ENCODE measurements at places on chromosomes 12 and 14.

GRCh38 chr12:79938843-79939242 is 3.9 kb upstream of the PPP1R12A start:
- no peak for DNase-seq

DNA sequence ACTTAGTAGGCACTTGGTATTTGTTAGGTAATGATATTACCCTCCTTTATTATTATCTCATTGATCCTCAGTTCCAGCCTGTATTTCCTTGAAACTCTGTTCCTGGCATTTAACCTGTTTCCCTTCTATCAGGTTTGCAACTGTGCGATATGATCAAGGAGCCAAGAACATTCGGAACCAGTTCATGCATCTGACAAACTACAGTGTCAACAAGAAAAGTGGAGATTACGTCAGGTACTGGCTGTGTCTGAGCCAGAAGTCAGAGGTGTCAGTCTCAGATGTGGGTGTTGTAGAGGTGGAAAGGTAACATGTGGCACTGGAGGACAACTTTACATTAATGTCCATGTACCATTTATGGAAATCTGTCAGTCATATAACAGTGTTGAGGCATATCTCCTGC is 56.7 kb downstream of the TTLL5 start:
- no peak for DNase-seq

- no peak for DNase-seq
These were observed 680 bp downstream of the ASB8 start for GRCh38 chr12:48156652-48157017.

DNA sequence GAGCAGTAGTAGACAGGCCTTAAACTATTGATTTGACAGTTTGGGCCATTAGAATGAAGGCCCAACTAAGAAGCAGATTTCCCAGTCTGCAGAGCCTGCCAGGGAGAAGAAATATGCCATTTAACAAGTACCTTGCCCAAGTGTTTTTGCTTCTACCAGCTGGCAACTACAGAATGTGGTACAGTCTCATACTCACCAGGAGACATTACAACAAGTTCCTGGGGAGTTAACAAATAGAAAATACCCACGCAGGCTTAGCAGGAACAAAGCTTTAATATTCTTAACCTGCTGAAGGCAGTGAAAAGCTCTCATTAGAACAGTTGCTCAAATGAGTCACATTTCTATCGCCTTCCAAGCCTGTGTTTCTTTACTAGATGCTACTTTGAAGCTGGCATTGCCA is 241.0 kb downstream of the TMEM117 start:
- no peak for DNase-seq

- DNase-seq = no peak
These were observed 21.0 kb downstream of the NDUFA12 start for GRCh38 chr12:94982456-94982855.

GRCh38 chr12:1297206-1297605 is 297.2 kb downstream of the FBXL14 start:
- DNase-seq = no peak

- no peak for DNase-seq
These were observed 27.0 kb upstream of the EID3 start for GRCh38 chr12:104276273-104277131.

GRCh38 chr12:25884920-25885234 is 73.6 kb upstream of the RASSF8 start:
- no peak for DNase-seq

DNA sequence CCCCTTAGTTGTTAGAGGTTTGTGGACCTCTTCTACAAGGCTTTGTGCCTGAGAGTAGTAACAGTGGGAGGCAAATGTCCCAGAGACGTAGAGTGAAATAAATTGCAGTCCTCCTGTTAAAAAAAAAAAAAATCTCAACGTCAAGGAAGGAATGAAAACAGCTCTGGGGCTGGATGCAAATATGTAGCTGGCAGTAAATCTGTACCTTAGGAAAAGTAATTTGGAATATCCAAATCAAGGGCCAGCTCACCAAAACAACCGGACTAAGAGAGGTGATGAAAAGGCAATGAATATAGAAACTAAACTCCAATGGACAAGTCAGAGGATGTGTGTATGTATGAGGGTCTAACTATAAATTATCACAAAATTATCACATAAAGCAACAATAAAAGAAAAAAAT is 27.0 kb downstream of the SINHCAF start:
- DNase-seq = no peak

DNA sequence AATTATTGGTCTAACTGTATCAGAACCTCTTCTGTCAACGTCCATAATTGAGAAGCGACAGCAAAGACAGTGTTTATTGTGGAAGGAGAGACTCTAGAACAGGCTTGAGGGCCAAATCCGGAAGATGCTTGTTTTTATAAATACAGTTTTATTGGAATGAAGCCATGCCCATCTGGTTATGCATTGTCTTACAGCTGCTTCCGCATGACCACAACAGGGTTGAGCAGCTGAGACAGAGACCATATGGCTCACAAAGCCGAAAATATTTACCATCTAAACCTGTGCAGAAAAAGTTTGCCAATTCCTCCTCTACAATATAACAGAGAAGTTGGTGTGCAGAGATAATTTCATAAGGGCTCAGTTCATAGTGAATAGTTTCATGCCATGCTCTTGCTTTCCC is 24.5 kb downstream of the PRKAB1 start:
- no peak for DNase-seq

GRCh38 chr12:84069198-84069597 is 843.4 kb downstream of the SLC6A15 start:
- DNase-seq = no peak

- DNase-seq = no peak
These were observed 93.5 kb upstream of the ETV6 start for GRCh38 chr12:11555743-11556625.

DNA sequence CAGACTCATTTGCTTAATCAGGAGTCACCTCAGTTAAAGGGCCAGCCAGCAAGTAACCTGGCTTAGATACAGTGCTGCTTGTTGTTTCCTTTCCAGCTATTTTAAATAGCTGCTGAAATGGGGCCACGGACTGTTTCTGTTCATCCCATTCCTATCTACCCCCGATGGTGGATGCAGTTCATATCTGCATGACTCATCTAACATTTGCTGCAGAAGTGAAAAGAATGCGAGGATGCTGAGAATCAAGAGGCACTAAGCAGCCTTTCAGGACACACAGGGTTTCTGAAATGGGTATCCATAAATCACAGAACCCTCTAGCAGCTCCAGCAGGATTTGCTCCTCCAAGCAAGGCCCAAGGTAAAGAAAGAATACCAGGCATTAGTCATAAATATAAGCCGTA is 60.2 kb upstream of the RTRAF start:
- no peak for DNase-seq

DNA sequence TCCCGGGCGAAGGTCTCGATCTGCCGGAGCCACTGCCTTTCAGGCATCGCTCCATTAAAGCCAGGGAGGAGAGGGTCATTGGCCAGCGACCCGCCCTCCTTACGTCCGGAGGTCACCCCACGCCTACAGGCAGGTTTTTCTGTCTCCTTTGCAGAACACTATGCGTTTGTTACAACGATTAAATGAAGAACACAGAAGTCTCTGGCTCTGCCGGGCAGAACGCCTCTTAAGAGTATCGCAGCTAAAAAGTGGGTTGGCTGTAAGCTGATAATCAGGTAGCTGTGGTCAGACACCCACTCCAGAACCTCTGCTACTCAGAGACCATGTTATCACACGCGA is 15.0 kb downstream of the OTX2 start:
- DNase-seq = no peak

DNA sequence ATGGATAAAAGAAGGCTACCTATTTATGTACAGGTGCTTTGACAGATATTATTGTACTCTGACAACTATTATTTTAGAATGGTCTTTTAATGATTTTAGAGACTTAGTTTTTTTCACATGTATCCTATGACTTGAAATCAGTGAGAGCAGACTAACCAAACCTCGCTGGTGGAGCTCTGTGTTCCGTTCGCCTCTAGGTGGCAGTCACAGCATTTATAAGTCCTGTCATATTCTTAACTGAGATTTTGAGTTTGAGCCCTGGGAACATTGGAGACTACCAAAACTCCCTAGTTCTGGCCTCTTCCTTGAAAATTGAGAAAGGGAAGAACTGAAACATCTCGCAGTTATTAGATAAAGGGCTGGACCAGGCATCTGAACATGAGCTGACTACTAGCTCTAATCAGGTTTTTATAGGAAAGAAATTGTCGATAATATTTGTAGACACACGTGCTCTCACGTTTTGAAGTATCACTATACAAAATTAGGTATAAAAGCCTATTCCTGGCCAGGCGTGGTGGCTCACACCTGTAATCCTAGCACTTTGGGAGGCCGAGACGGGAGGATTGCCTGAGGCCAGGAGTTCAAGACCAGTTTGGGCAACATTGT is 48.3 kb downstream of the TTLL5 start:
- DNase-seq = peak; percentile 40

- peak; percentile 20 for DNase-seq
These were observed 20.0 kb downstream of the CKAP4 start for GRCh38 chr12:106227641-106228319.

DNA sequence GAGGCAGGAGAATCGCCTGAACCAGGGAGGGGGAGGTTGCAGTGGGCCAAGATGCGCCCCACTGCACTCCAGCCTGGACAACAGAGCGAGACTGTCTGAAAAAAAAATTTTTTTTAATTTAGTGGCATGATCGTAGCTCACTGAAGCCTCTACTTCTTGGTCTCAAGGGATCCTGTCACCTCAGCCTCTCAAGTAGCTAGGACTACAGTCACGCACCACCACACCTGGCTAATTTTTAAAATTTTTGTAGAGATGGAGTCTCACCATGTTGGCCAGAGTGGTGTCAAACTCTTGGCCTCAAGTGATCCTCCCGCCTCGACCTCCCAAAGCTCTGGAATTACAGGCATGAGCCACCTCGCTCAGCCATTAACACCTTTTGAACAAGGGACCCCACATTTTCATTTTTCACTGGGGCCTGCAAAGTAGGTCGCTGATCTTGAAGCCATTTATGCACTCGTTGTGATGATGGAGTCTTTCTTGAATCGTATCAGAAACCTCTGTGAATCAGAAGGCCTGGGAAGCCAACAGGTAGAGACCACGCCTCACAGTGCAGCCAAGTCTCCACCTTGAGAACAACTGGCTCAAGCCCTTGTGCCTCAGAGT is 5.9 kb downstream of the HCAR1 start:
- no peak for DNase-seq

- no peak for DNase-seq
These were observed 228.7 kb upstream of the CRY1 start for GRCh38 chr12:107322063-107322462.

- no peak for DNase-seq
These were observed 11.4 kb downstream of the INF2 start for GRCh38 chr14:104700747-104701217.

DNA sequence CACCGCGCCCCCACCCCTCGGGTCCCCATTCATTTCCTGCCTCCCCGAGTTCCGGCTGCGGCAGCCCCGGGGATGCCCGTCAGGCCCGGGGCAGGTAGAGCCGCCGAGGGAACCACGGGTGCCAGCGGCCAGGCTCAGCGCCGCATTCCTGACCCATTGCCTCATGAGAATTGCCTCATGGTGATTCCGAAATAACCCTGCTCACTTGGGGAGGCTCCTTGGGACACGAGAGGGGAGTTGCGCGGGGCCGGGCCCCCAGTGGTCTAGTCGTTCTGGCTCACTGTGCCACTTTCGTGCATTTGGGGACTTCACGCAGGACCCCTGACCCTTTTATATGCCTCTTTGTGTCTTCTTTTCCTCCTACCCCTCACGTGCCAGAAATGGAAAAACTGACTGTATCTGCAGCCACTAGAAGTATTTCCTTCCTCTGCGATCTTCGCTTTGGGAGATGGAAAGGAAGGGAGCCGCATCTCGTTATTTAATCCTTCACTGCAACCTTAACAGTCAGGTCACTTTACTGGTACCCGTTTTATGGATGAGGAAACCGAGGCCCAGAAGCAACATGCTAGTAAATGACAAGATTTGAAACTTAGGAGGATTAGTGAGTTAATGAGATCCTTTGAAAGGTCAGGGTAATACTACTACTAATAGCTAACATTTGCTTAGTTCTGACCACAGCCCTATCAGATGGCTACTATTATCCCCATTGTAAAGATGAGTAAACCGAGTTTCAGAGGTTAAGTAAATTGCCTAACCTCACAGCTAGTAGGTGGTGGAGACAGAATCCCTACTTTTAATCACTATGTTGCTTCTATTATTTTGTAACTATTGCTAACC is 768 bp downstream of the PTPN11 start:
- DNase-seq = peak; percentile 42

- DNase-seq = no peak
These were observed 54.5 kb downstream of the PDZRN4 start for GRCh38 chr12:41242603-41243002.

GRCh38 chr12:131975228-131975627 is 25.5 kb downstream of the EP400 start:
- no peak for DNase-seq

GRCh38 chr14:53663709-53664108 is 292.9 kb downstream of the BMP4 start:
- no peak for DNase-seq

GRCh38 chr12:105998561-105998960 is 140.2 kb downstream of the NUAK1 start:
- no peak for DNase-seq

GRCh38 chr14:29709490-29709889 is 218.2 kb downstream of the PRKD1 start:
- no peak for DNase-seq

- no peak for DNase-seq
These were observed 234.9 kb upstream of the CAND1 start for GRCh38 chr12:67034110-67034879.

- DNase-seq = no peak
These were observed 54.9 kb downstream of the STXBP6 start for GRCh38 chr14:24995016-24995415.

- DNase-seq = no peak
These were observed 328.3 kb upstream of the DIO3 start for GRCh38 chr14:101233021-101233366.

DNA sequence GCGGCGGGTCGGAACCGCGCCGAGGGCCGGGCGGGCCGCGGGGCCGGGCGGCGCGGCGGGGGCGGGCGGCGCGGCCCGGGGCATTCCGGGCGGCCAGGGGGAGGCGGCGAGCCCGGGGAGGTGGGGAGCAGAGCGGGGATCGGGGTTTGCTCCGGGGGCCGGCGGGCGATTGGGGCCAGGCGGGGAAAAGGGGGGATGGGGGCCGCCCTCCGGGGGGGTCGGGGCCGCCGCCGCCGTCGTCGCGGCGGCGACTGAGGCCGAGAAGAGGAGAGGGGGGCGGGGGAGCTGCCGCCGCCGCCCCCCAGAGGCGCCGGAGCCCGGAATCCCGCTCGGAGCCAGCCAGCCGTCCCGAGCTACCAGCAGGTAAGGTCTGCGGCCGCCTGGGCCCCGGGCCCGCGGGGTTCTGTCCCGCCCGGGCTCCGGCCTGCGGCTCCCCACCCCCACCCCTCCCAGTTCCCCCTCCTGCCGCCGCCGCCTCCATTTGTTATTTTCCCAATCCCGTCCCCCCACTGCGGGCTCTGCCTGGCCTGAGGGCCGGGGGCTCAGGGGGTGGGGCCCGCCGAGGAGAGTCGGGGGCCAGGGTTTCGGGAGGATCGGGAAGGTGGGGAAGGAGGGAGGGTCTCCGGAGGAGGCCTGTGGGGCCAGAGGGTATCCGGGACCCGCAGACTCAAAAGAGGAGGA is 403 bp downstream of the ATN1 start:
- DNase-seq = no peak

DNA sequence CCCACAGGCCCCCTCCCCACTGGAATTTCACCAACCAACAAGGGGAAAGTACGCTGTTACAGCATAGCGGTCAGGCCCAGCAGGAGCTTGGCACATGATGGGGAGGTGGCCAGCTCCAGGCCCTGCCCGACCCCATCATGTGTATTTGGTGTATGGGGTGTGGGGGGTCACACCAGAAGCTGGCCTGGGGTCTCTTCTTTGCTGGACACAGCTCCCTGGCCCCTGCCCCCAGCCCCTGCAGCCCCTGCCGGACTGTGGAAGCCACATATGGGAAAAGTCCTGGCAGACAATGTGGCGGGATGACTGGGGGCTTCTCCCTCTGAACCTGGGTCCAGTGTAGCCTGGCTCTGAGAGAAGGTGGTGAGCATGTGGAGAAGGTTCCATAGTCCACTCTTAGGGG is 12.4 kb downstream of the NGB start:
- DNase-seq = no peak

Measured in stimulated activated CD4-positive, alpha-beta T cell treated with anti-CD3 and anti-CD28 coated beads, Interleukin-4, amount 100 ng/mL, for 4 hours (primary cell).